ENCODE measurements at places on chromosomes 4 and X.

DNA sequence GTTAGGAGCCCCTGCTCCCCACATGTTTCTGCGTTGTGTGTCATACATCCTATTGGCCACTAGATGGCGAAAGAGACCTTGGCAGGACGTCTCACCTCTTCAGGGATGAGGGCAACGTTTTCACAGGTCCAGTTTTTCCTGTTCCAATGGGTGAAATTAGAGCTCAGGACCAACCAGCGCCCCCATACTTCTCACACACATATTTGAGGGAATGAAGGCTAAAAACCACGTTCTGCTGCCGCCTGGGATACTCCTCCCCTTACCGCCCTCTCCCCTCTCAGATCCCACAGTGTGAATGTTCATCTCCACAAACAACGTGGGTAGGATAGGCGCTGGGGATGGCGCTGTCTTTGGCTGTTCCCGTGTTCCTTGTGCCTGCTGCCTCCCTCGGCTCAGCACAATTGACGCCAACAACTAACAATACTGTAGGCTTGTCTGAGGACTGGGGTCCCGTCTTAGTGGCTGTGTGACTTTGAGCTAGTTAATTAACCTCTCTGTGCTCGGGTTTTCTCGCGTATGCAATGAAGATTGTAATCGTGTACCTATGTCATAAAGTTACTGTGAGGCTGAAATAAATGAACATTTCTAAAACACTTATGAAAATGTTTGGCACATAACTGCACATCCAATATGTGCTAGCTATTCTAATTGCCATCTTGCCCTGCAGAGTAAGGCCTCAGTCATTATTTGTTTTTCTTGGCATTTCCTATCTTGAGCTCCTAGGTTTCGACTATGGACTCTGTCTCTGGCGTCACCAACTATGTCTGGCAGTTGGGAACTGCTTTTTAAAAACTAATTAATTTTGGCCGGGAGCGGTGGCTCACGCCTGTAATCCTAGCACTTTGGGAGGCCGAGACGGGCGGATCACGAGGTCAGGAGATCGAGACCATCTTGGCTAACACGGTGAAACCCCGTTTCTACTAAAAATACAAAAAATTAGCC is 181.3 kb upstream of the STK26 start:
- no peak for DNase-seq

DNA sequence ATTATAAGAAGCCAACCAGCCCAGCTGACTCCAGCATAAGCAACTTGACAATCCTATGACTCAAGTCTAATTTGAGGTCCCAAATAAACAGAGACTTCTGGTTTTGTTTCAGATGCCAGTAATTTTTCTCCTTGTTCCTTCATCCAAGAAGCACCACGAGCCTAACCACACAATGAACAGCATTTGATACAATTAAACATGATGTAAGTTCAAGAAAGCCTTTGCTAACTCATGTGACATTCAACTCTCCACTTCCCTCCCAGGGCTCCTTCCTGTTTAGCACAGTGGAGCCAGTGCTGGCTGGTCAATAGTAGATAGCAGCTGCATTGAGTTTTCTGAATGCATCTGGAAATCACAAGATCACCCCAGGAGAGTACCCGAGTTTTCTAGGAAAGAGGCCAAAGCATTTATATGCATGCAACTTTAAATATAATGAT is 206.3 kb downstream of the ARHGAP24 start:
- DNase-seq = no peak

GRCh38 chr4:10738826-10739489 is 54.4 kb upstream of the CLNK start:
- no peak for DNase-seq

DNA sequence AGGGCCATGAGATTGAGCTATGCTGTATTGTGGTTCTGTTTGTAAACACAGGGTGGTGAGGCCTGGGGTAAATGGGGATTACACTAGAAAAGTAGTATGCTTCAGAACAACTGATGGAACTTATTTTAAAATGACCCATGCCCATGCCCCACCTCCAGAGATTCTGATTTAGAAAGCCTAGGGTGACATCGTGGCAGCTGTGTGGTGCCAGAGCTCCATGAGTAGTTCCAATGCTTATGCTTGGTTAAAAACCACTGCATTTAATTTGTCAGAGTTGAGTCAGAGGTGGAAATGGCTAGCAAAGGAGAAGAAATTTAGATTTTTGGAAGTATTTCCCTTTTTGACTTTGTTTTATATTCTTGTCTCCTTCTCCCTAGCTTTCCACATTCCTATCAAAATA is 63.4 kb upstream of the PDE5A start:
- no peak for DNase-seq

GRCh38 chr4:185582651-185583400 is 47.5 kb upstream of the PDLIM3 start:
- no peak for DNase-seq

- no peak for DNase-seq
Measured at GRCh38 chrX:13418126-13419097, 98.6 kb upstream of the ATXN3L start.
